ENCODE measurements at places on chromosomes 16 and 17.

- no peak for DNase-seq
Observed at GRCh38 chr17:27954548-27955495, 61.7 kb upstream of the LYRM9 start.

DNA sequence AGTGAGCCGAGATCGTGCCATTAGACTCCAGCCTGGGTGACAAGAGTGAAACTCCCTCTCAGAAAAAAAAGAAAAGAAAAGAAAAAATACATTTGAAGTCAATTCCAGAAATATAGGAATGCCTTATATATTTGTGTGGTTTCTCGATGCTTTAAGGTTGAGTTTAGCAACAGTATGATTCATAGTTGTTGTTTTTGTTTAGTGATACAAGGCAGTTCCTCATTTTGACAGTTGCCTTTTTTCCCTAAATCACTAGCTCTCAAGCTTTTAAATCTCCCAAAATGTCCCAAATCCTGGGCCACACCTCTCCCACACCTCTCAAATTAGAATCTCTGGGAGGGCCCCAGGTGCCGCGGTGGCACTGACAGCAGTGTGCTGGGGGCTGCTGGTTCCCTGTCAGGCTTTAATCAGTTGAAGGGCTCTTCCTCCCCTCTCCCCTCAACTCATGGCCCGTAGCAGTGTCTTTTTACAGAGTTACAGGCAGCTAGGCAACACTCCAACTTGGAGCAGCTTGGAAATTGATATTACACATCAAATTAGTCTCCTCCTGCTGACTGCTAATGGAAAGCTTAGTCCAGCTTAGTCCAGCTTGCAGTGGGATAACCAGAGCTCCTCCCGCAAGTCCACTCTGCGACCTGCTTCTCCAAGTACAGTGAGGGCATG, 58.4 kb downstream of the EPN2 start:
- DNase-seq: no peak

GRCh38 chr17:38900978-38901656, 24.3 kb upstream of the LASP1NB start:
- DNase-seq: no peak

DNA sequence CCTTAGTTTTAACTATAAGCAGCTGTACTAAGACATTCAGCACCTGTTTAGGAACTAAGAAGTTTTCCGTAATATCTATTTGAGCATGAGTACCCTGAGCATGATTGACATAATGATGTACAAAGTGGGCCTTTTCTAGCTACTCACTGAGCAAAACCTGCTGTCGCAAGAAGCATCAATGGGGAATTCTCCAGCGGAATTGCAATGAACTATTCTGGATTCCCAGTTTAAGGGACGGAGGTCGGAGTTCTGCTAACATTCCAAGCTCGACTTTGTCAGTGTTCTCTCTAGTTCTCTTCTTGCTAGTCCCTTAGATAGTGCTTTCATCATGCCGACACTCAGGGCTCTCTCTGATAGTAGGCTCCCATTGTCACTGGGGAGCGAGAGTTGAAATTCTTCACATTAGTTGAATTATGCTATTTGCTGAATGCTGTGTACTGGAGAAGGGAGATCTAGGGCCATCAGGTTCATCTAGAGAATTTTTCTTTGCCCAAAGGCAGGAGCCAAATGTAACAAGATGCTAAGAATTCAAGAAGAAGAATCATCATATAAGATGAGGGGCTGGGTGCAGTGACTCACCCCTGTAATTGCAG, 40.2 kb upstream of the MYH2 start:
- DNase-seq: no peak

- DNase-seq: no peak
Observed at GRCh38 chr17:8326511-8327302, 12.9 kb upstream of the ODF4 start.

DNA sequence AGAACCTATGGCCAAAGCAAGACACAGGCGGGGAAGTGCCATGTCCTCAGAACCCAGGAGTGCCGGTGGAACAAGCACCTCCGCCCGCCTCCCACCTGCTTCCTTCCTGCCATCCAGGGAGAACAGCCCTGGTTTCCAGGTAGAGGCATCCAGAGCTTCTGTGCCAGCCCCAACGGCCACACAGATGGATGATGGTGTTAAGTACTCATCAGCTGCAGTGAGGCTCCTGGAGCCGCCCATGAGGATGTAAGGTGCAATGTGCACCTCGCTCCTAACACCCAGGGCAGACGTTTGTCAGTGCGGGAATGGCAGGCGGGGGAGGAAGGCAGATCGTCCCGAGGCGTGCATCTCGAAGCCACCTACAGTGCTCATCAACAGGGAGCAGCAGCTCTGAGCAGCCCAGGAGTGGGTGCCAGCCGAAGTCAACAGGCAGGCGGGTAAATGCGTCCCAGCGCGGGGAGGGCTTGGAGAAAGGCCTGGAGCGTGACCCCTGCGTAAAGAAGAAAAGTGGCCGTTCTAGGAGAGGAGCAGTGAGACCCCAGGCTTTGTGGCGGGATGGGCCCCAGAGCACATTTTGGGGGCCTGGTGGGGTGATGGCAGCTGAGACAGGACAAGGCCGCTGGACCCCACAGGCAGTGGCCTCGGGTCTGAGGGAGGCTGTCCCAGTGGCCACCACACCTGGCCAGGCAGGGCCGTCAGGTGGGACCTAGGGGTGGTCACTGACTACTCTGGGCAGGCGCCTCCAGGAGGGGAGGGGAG, 46.1 kb upstream of the ACSF3 start:
- no peak for DNase-seq

- no peak for DNase-seq
Observed at GRCh38 chr17:8846768-8847211, 20.7 kb downstream of the PIK3R6 start.

DNA sequence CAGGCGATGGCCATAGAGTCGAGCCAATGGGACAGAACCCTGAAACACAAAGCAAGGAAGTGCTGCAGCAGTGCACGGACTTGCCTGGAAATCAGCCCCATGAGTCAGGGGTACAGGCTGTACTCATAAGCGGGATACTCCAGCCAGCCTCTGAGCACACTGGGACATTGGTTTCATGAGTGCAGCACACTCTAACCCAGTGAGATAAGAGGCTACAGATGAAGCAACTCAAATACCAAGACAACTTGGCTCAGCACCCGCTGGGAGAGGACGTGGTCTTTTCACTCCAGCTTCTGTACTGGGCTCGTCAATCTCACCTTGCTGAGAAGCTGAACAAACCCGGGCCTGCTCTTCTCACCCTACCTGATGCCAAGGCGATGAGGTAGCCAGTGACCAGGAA, 98.2 kb downstream of the AXIN2 start:
- no peak for DNase-seq

DNA sequence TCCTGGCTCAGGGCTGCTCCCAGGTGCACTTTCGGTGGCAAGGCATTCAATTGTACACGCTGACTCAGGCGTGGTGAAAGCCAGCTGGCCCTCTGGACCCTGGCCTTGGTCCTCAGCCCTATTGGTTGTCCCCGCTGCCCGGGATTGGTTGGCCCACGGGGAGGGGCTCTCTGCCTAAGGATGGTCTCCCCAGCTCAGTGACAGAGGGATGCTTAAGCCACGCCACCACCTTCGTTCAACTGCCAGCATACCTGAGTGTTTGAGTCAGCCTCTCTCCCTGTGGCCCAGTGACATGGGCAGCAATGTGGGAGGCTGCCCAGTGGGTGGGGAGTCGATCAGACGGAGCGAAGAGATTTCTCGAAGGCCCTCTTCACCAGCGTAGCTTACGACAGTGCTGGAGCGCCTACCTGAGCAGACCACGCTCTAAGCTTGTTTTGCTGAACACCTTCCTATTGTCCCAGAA, 30.3 kb downstream of the IRF8 start:
- DNase-seq: no peak

DNA sequence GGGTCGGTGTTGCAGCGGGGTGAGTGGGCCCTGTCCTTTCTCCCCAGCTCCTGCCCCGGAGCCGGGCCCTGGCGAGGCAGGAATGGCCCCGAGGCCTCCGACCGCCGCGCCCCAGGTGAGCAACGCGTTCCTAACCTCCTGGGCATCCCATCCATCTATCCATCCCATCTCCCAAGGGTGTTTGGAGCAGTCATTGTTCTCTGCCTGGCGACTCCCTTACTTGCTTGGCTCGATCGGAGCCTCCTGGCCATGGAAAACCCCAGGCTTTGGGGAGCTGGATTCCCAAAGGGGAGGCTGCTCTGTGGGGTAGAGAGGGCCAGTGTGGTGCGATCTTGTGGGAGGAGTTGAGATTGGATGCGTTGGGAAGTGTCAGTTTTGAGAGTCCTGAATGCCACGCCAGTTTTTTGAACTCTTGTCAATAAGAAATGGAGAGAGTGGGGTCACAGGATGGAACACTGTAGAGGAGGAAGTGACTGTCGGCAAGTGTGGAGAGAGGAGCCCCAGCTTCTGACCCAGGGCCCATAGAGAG, 684 bp downstream of the ZFP90 start:
- DNase-seq: no peak

DNA sequence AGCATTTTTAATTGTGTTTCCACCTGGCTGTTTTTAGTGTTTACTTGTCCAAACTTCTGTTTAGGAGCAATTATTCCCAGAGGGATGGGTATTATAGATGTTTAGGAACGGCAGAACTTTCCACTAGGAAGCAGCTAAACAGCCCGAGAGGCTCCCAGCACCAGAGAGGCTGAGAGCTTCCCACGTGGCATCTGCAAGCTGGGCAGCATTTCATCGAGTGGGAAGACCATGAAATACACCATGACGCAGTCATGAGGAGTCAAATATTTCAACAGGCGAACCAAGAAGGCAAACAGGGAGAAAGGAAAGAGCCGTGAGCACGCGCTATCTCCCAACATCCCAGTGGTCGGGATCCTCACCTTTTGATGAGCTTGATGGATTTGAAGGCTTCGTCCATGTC, 24.1 kb downstream of the TMEM204 start:
- no peak for DNase-seq

DNA sequence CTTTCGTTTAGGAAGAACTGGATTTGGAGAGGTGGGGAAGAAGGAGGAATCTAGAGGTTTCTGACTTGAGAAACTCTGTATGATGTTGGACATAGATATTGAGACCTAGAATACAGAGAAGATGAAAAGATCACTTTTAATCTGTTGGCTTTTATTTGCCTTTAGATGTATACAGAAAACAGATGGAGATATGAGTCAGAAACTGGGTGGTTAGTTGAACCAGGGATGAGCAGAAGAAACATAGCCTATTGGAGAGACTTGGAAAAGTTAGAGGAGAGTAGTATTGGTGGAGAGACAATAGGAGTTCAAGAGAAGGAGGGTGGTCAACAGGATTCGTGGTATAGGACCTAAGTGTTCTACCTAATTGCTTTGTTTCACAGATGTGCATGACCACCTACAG, 5.1 kb downstream of the PHAF1 start:
- no peak for DNase-seq

DNA sequence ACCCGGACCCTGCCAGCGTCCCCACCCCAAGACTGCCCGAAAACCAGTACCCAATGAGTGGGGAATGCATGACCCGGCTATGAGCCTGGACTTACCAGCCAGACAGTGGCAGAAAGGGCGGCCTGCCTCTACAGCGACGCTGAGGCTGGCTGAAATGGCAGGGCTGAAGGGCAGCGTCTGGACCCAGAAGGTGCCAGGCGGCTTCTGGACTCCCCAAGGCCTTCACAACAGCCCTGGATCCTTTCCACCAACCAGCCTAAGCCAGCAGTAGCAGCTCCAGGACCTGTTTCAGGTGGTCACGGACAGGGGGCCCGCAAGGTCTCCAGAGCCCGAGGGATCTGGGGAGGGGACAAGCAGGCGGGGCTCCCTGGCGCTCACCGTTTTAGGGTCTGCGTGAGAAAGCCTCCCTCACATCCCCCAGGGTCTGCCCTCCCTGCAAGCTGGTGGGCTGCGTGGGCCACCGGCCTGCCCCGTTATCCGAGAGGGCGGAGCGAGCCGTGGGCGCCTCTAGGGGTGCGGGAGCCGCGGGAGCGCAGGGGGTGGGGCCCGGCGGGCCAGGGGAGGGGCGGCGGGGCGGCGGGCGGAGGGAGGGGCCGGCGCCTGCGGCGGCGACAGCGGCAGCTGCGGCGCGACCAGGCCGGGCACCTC, at the start of gene RIPOR1:
Gene RIPOR1 (plus strand): TSS at position 608 of the 648 bp plus-strand sequence. CDS start 9,618 bp downstream, outside the sequence.
- no peak for DNase-seq

DNA sequence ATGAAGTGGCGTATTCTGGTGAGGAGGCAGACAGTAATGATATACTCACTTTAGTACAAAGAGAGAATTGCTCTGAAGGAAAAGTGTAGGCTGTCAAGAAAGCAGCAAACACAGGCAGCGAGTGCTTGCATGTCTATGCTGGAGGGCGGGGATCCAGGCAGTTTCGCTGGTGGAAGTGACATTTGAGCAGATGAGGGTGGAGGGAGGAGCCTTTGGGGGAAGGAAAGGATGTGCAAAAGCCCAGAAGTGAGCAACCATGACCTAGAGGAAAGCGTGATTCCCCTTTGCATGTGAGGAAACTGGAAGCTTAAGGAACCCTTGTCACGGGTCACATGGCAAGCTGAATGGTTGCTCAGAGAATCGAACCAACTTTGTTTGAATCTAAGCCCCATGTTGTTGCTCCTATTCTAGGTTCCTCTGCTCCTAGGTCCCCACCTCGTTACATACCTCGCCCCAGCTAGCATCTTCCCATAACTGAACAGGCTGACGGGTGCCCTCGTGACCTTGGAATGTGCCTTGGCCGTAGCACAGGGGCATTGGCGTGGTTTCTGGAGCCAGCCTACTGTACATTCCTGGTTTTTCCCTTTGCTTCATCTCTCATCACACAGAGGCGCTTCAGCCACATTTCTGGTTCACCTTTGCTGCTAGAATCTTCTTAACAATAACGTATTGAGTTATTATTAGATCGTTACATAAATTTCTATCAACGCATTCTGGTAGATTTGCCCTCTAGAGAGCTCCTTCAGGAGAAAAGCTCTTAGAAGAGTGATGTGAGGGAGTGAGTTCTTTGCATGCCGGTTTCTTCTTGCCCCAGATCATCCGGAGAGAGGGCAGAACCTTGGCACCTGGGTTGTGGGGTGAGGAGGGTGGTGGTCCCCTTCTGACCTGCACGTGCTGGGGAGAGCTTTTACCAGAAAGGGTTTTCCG, 191.8 kb downstream of the SNX29 start:
- no peak for DNase-seq

DNA sequence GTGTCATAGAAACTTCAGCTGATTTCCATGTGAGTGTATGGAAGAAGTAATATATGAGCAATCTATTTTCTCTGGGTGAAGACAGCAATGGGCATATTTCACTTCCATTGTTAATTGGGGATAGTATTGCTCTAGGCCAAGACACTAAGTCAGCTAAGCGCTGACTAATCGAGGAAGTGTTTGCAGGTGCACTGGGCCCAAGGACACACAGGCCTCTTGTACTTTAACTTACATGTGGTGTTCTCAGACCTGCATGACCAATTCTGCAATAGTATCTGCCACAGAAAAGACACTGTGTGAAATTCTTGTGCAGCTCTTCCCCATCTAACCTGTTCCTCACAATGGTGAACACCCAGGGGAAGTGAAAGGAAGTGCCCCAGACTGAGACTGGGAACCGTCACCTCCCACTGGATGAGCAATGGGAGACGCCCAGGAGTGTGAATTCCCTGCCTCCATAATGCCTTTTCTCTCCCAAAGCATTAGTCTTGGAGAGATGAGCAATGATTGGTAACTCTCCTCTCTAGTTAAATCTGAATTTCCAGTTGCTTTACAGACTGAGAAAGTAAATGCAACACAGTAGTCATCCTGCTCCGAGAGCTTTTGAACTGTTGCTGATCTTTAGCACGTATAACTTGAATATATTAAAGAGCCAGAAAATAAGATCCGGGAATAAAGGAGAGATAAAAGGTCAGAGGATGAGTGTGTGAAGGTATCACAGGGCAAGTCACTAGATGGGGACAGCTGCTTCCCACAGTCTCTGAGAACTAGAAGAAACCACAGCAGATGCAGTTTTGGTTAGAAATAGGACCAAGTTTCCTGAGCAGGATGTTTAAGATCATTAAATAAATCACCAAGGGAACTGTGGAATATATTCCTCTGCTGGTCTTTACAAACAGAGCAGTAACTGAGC, 82.6 kb downstream of the CDK5R1 start:
- DNase-seq: no peak
